Hematopoietic multipotent progenitor cell treated with erythropoietin and hydrocortisone succinate and interleukin-3 and kit ligand, for 15 days (in vitro differentiated cells): ENCODE measurements at places on chromosomes 12 and 14.
A peak's percentile ranks its signal among the peaks of the same experiment; 100 is the strongest.

GRCh38 chr12:78711954-78712353, 152.6 kb upstream of the SYT1 start:
- no peak for DNase-seq

- peak; percentile 46 for DNase-seq
These were observed 22.3 kb downstream of the GALNT6 start for GRCh38 chr12:51368640-51369517.

DNA sequence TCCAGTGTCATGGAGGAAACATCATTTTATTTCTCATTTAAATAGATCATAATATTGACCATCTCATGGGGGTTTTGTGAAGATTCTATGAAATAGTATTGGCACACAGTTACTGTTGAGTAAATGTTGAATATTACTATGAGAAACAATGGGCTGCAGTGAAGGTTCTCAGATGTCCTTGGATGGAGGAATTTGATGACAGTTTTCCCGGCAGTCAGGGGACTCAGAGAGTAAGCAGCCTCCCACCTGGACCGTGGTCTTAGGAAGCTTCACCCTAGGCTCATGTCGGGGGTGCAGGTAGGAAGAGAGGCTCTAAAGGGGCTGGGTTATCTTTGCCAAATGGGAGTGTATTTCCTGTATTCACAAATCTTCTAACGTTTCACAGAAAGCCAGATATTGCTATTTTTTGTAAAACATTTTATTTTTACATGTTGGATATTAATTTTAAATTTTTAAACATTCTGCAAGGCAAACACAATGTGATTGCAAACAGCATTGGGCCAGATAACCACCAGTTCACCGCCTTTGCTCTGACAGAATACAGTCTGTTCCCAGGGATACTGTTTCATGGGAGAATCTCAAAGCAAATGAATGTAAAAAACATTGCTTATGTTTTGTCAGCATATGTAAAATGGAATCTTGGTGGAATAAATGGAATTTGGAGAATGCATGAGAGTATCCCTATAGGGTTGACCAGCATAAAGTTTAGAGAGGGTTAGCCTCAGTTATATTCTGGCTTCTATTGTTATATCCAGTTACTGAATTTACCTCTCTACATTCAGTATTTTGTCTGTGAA, 380.8 kb upstream of the TMEM132C start:
- DNase-seq, result no peak

GRCh38 chr14:102295270-102295669, 9.7 kb downstream of the MOK start:
- no peak for DNase-seq

DNA sequence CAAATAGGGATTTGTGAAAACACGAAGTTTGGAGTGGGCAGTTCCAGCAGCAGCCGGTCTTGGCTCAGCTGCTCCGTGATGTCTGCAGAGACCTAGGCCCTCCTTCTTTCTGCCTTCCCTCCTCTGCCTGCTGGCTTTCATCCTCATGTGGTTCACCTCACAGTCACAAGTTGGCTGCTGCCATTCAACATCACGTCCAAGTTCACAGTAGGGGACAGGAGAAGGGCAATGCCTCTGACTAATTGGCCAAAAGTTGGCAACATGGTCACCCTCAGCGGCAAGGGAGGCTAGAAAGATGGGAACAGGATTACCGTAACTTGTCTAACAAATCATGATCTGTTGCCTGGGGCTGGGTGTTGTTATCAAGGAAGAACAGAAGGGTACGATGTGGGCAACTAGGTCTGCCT, 7.8 kb upstream of the CACNA2D4 start:
- DNase-seq, result peak; percentile 34

GRCh38 chr14:36524874-36525745, 5.1 kb upstream of the NKX2-1 start:
- DNase-seq, result no peak

GRCh38 chr12:62922539-62922938, 12.4 kb downstream of the PPM1H start:
- DNase-seq, result no peak

- no peak for DNase-seq
These were observed 144.2 kb upstream of the ABCD2 start for GRCh38 chr12:39763890-39764169.

- no peak for DNase-seq
These were observed 67.6 kb downstream of the PLEKHA5 start for GRCh38 chr12:19196959-19197630.

DNA sequence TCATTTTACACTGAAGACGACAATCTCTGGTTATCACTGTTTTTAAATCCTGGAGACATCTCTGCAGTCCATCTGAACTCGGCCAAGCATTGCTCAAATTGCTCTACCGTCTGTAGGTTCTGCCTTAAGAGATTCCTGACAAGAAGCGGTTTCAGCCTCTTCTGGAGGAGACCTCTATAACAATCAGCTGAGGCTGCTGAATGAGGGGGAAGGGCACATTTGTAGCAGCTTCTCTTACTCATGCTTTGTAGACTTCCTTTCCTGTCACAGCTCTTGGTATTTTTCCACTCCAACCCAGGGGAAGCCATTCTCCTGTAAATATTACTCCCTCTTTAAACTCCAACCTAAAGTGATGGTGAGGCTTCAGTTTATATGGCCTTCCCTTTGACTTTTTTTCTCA, 3.0 kb downstream of the ARG2 start:
- DNase-seq, result no peak

GRCh38 chr12:80412343-80412953, 31.6 kb upstream of the PTPRQ start:
- DNase-seq, result peak; percentile 34

DNA sequence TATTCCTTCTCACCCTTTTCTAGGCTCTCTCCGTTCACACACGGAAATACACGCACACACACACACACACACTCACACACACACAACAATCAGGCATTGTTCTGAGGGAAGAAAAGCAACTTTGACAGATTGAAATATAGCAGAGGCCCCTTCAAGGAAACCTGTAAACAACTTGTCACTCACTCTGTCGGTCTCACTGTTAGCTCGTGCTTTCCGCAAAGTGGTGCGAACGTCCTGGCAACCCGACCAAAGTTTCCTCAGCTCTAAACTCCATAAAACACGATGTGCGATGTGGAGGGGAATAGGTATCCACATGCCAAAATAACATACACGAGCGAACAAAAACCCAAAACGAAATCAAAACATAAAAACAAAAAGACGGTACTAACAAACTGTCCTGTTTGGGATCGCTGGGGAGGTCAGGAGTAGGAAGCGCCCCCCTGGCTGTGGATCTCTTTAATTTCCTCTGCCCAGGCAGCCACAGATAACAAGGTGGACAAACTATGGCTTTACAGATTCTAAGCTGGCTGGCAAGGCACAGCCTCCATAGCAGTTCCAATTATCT, 822 bp upstream of the SOX5 start:
- DNase-seq, result no peak

DNA sequence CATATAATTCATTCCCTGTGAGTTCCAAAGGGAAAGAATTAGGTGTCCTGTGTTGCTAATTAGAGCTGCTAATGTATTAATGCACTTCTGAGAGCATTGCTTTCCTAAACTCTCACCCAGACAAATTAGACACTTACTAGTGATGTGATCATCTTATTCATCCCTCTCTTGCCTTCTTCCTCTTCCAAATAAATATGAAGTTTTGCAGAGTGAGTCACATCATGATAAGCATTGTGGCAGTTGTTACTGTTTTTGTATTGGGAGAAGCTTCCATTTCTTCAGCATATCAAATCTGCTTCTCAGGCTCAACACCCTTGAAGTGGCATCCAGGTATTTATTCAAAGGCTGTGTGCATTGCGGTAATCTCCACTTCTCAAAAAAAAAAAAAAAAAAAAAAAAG, 37.3 kb upstream of the E2F7 start:
- no peak for DNase-seq

DNA sequence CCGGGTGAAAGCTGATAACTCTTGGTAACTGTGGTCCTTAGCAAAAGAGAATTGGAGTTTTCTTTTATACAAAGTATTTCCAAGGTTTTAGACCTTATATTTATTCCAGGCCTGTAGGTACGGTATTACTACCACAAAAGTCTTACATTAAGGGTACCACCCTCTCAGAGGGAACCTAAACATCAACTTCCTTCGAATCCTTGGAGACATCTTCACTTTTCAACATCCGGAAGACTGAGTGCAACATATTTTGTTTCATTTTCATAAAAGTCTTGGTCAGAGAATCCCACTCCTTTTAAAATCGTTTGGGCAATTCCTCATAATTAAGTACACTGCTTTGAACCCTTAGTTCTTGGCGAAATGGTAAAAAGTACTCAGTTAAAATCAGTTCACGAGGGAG, 1.2 kb downstream of the CNOT2 start:
- DNase-seq, result no peak

GRCh38 chr14:73753124-73753886, 39.1 kb upstream of the PNMA1 start:
- peak; percentile 93 for DNase-seq

DNA sequence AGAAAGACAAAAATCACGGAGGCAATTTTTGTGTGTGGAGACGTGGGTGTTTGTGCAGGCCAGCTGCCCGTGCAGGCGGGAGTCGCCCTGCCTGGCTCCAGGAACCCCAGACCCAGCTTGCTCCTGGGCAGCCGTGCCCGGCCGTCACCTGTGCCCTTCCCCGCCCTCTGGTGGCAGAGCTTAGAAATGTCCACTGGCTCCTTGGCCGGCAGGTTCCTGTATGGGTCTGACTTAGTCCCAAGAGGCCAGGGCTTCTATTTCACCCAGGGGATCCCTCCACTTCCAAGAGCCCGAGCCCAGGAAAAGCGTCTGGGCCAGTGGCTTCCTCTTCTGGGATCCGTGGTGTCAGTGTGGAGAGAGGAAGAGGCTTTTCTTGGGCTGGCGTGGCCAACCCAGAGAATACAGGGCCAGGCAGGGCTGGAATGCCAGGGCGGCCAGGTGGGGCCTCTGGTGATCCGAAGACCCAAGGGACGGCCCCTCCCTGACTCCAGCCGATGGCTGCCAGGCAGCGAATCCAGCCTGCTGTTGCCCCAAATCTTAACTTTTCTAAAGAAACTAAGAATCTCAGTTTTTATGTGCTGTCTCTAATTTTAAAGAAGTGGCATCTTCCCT, 120.9 kb downstream of the TMEM132C start:
- no peak for DNase-seq

DNA sequence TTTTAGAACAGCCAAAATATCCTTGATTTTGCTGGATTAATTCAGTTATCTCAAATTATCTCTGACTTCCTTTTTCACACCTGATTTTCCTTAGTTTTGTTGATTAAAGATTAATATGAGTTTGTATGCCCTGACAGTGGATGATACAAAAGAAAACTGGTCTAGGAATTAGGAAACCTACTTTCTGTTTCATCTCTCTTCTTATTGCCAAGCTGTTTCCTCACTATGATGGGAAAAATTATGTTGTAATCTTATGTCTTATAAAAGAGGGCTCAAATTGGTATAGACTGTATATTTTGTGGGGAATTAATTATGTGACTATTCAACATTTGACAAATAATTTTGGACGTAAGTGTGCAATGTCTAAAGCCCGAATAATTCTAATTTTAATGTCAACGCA, 271.6 kb downstream of the FBXL14 start:
- no peak for DNase-seq

DNA sequence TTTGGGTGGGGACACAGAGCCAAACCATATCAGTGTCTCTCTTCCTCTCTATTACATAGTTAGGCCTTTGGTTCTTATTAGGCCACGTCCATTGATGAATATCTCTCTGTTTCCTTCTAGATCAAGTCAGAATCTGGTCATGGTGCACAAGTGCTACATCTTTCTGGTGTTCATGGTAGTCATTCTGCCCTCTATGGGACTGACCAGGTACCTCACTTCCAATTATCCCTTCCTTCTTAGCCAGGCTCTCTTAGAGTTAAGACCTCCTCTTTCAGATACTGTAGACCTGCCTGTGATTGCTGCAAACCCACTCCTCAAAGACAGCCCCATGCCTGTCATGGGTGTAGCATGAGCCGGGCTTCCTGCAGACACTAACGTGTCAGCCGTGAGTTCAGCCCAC, 25.2 kb downstream of the NGB start:
- no peak for DNase-seq

DNA sequence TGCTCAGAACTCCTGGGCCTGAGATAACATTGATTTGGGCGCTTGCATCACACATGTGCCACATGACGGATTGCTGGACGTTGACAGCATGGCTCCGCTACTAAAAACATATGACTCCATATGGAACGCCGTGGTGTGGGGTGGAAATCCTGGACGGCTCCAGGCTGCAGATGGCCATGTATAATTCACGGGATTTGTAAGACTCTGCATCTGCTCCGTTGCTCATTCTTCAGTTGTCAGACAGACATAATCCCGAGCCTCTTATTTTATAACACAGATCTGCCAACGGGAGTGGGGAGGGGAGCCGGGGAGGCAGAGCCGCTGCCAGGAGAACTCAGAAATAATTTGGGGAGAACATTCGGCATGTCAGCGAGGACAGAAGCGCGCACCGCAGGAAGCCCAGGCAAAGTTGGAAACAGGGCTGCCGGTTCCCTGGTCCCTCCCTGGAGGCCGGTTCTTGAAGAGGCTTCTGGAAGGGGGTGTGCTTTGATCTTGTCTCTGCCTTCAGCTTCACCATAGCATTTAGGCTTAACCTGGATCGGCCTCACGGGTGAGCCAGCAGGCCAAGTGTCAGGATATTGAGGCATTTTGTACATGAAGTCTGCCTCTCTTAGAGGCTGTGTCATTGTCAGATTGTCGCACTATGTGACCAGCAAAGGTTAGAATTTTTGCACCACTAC, 45.8 kb upstream of the MYL2 start:
- no peak for DNase-seq

- peak; percentile 38 for DNase-seq
These were observed 6.0 kb downstream of the PSMD9 start for GRCh38 chr12:121894633-121895032.

DNA sequence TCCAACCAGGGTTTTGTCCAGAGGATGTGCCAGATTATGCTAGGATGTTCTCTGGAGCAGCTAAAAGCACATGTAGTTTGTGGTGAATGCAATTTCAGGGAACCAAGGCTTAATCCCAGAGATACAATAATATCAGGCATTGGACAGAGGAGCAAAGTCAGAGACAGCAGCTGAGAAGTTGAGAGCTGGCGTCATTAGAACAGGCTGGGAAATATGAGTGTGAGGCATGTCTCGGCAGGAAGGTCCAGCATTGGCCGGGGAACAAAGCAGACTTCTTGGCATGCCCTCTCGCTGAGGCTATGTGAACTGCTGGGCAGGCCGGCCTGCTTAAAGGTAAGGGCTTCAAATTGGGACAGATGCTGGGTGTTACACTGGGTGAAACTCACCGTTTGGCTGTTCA, 125.4 kb downstream of the CAND1 start:
- DNase-seq, result no peak

DNA sequence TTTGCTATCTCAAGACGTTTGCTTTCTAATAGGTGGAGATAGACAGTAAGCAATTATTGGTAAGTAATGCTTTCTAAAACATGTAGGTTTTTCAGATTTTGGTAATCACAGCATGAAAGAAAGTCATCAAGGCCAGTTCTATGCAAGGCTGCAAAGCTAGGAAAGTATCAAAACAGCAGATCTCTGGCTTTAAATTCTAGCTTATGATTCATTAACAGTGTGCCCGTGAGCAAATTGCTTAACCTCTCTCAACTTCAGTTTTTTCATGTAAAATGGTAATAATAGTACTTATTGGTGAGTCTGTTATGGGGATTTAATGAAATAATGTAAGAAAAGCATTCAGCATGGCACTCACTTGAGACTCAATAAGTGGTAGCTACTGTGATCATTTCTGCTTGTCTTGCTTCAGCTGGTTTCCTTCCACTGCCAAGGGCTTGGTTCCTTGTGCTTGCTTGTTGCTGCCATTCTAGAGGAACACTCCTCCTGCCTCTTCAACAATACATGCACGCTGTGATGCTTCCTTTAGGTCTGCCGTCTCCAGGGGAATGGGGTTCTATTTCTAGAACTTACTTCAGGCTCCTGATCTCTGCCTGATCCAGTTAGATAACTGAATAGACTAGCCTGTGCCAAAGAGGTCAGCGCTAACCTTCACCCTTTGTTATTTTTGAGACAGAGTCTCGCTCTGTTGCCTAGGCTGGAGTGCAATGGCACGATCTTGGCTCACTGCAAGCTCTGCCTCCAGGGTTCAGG, 88.4 kb downstream of the CAND1 start:
- no peak for DNase-seq
